ENCODE measurements at places on chromosomes 3 and 15. TPM values are rescaled to one million over a fixed set of nuclear protein-coding genes. Genes with fewer than 3 reads are reported as not detected.

GRCh38 chr3:138441742-138442141 is 7.3 kb downstream of the ESYT3 start:
- no peak for DNase-seq

Gene SCAANT1
- total RNA-seq = not detected

DNA sequence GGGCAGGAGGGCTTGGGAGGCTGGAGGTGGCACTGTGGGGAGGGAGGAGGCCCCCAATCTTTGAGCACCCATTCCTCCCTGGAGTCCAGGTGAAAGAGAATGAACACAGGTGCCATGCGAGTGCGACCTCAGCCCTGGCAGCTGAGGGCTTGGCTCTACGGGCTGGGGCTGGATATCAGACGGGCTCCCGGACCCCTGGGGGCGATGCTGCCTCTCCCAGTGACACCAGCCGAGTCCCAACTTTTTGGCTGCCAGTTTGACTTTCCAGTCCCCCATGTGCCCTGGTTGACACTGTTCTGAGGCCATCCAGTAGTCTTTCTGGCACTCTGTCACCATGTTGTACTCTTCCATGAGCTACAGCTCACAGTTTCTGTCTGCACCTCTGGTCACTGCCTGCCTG is 1.2 kb downstream of the VILL start:
- no peak for DNase-seq

Gene TMOD2
- total RNA-seq = 3.1 TPM

Gene PSTPIP1
- 11.7 TPM for total RNA-seq

Gene GUCA1C
- total RNA-seq = not detected

All from SJCRH30 (cell line).